ENCODE measurements at places on chromosomes 3 and 15.
A peak's percentile ranks its signal among the peaks of the same experiment; 100 is the strongest.

DNA sequence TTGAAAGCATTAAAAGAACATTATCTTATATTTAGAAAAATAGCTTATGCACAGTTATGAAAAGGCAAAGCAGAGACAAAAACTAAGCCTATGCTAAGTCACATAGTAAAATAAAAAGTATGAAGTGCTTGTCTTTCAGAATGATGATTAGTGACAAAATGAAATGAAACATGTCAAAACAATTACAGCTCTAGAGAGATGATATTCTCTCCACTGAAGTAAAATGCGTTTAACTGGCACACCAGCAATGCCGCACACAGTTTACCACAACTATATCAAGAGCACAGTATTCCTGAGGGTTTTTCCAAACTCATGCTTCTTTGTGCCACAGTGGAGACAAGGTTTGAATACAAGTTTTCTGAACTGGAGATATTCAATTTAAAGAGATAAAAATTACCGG, 2.1 kb upstream of the ZBBX start:
- no peak for DNase-seq

- DNase-seq: no peak
Observed at GRCh38 chr3:107238787-107239186, 138.5 kb upstream of the CCDC54 start.

- no peak for DNase-seq
Observed at GRCh38 chr3:97138914-97139541, 324.6 kb downstream of the EPHA6 start.

- no peak for DNase-seq
Observed at GRCh38 chr3:64229903-64230302, 4.6 kb upstream of the PRICKLE2 start.

- no peak for DNase-seq
Observed at GRCh38 chr3:186115239-186115996, 6.5 kb upstream of the ETV5 start.

DNA sequence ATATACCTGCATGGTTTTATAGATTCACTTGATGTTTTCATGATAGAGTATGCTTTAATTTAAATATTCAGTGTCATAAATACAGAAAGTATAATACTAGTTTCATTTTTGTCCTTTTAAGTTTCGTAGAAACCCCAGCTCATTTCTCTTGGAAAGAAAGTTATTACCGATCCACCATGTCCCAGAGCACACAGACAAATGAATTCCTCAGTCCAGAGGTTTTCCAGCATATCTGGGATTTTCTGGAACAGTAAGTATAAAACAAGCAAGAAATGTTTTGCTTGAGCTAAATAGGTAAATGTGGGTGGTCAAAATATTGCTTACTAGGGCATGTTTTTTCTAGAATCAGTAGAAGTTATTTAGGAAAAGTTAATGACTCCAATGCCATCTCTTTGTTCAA, 106.4 kb downstream of the TP63 start:
- DNase-seq: no peak

DNA sequence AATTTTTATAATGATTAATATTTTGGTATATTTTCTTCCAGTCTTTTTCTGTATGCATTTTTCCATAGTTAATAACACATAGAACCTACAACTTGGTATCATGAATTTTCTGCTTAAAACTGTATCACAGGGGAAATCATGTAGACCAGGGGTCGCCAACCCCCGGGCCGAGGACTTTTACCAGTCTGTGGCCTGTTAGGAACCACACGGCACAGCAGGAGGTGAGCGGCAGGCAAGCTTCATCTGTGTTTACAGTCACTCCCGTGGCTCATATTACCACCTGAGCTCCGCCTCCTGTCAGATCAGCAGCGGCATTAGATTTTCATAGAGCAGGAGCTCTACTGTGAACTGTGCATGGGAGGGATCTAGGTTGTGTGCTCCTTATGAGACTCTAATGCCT, 54.7 kb downstream of the RPL22L1 start:
- no peak for DNase-seq

- no peak for DNase-seq
Observed at GRCh38 chr3:46455231-46456115, 9.2 kb downstream of the LTF start.

GRCh38 chr15:28114721-28115622, 15.9 kb upstream of the OCA2 start:
- no peak for DNase-seq

DNA sequence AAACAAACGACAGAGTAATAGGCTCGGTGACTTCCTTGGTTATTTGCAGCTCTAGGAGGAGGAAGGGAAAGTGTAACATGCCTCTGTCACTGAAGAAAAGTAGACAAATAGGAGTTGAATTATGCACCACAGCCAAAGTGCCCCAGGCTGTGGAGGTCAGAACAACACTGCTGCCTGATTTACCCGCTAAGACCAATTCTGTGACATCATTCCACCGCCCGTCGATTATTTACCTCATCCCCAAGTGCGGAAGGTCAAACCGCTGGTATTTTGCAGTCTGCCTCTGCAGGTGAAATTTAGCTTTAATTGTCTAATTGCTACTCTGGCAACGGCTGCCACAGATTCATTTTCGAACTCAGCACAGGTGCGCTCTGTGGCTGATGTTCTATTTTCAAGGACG, 106.3 kb upstream of the PRICKLE2 start:
- no peak for DNase-seq

- peak; percentile 57 for DNase-seq
Observed at GRCh38 chr15:74384881-74385643, 17.6 kb upstream of the CYP11A1 start.

- no peak for DNase-seq
Observed at GRCh38 chr3:94420931-94421330, 358.1 kb downstream of the NSUN3 start.

DNA sequence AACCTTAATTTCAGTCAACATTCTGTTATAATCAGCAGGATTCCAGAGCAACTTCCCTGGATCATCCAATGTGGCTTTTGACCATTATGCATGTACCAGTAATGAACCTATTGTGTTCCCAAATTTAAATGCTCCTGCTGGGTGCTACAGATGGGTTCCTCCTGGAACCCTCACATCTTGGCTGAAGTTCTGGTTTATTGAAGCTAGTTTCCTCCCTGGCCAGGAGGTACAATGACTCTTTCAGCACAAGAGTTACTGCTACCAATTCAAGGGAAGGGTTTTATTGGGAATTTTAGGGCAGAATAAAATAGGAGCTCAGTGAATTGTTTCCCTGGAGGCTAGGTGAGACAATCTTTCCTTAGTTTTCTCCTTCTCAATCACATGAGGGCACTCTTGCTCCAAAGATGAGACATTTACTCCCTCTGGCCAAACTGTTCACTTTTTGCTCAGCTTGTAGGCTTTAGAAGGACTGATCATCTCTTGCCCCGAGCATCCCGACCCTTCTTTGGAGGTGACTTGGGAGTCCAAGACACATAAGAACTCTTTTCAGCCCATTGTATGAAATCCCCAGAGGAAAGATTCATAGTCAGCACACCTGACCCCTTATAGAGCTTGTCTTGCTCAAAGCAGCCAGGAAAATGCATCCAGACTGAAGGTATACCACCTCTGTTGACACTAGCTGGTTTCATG, 8.8 kb upstream of the NPHP3 start:
- no peak for DNase-seq

DNA sequence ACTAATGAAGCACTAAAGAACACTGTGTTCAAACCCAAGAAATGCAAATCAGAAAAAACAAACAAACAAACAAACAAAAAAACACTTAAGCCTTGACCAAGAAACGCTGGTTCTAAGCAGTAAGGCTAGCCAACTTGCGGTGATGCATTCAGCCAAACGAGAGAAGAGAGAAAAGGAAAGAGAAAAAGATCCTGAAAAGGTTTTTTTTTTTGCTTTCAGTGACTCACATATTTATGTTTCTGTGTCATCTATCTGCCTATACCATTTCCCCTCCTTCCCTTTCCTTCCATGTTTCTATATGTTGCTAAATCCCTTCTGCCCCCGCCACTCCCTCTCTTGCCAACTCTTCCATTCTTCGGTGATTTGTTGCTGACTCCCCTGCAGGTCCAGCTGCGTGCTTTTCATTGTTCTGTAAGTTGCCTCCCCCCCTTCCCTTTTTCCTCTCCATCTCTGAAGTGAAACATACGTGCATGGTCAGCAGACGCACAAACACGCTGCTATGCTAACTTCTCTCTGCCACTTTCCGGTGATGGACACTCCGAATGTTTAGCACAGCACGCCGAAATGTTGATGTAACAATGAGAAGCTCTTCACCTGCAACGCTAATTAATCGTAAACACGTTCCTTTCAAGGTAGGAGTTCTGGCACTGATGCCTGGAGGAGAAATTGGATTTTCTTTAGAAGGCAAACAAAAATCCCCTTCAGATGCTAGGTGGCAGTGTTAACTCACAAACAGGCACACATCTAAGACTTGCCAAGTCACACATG, 154.4 kb downstream of the TUSC7 start:
- no peak for DNase-seq

All from CD4-positive, alpha-beta T cell treated with Interleukin-12 subunit alpha and Interleukin-12 subunit beta, for 1 hour (primary cell).